ENCODE measurements at places on chromosomes 4 and X.
A peak's percentile ranks its signal among the peaks of the same experiment; 100 is the strongest.

GRCh38 chr4:149841686-149842085 lies 26.0 kb upstream of the IQCM start:
- no peak for DNase-seq

DNA sequence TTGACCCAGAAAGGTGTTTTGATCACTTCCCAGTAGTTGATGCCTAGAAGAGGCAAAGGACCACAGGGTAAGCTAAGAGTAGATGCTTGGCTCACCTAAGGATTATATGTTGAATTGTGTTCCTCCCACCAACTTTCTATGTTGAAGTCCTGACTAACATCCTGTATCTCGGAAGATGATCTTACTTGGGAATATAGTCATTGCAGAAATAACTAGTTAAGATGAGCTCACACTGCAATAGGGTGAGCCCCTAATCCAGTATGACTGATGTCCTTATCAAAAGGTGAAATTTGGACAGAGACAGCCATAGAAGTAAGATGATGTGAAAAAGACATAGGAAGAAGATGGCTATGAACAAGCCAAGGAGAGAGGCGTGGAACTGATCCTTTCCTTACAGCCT lies 3.3 kb upstream of the HMGB2 start:
- DNase-seq, result no peak

- DNase-seq, result no peak
These were observed 349.4 kb downstream of the FAT4 start for GRCh38 chr4:125663896-125664767.

GRCh38 chr4:80709082-80709869 lies 321.2 kb upstream of the BMP3 start:
- no peak for DNase-seq

DNA sequence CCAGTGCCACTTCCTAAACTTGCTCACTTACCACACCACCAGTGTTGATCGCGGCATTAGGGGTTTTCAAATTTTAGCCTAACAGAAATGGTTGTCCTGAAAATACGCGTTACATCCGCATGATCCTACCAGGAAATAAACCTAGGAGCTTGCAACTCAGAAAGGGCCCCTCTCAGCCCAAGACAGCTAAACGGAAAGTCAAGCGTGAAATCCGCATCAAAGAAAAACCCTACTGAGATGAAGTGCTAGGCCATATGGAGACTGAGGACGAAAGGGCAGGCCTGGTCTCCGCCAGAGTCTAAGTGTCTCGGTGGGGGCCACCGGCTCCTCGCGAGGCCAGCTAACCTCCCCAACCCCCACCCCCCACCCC lies 626 bp downstream of the YTHDC1 start:
- peak; percentile 28 for DNase-seq

DNA sequence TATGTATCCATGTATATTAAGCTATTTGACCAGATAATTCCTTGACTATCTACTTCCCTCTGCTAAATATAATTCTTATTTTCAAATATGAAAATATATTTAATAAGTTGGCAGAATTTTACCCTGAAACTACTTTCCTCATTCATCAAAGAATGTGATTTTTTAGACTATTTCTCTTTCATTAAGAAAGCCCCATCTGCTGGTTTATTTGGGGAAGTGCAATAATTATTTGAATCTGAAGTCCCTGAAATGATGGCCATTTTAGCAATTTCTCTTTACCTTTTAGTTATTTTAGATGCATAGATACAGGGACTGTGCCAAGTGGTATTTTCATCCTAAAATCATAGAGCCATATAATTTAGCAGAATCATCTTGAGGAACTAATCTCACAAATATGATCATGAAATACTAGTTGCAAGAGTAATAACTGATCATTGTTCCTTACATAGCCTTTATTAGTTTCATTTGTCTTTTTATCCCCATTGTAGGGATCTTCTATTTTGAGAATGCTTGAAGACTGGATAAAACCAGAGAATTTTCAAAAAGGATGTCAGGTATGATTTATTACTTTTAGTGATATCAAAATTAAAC lies 39.0 kb downstream of the ENPEP start:
- peak; percentile 8 for DNase-seq

DNA sequence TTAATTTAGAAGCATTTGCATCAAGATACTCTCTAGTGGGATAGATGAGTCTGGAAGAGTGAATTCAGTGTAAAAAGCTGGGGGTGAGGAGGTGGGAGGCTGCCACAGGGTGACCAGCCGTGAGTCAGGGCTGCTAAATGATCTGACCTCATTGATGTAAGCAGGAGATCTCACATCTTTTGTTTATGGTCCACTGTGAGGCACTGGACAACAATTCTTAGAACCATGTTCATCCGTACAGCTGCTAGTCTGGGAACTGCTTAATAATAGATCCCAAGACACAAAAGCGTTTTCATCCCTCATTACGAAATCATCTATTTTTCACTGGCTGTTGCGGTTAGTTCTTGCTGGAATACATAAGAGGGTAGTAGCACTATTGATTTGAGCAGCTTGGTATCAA lies 14.1 kb downstream of the KLF3 start:
- peak; percentile 80 for DNase-seq

- no peak for DNase-seq
These were observed 543.7 kb downstream of the ARAP2 start for GRCh38 chr4:35700663-35701062.

- DNase-seq, result no peak
These were observed 1389.9 kb downstream of the ARAP2 start for GRCh38 chr4:34854451-34854850.

GRCh38 chr4:27013012-27013411 lies 152.4 kb downstream of the STIM2 start:
- no peak for DNase-seq

DNA sequence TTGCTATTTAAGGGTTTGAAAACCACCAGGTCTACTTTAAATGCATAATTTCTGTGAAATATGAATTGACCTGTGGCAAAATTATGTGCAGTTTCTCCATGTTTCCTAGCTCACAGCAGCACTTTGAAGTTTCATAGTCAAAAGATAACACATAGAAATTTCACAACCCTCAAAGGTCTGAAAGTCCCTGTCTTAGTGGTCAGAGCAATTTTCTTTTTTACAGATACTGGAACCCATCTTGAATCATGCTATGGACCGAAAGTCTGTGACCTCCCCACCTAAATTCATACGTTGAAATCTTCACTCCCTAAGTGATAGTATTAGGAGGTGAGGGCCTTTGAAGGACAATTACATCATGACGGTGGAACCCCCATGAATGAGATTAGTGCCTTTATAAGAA lies 240.4 kb upstream of the BMP3 start:
- no peak for DNase-seq

DNA sequence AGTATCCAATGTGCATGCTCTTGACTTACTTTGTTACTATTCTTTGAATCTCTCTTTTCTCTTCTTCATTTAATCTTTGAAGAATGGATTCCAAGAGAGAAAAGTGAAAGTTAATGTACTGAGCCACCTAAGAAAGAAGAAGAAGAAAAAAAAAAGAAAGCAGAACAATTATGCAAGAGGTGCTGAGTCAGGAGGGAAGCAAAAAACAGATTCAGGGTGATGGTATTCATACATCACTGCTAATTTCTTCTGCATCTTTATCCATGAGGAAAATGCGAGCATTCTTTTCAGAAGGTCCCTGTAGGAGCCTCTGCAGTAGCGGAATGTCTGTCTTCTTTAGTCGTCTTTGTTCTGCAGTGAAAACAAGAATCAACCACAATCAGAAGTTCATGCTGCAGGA lies 43.9 kb downstream of the RASSF6 start:
- DNase-seq, result peak; percentile 24
